ENCODE measurements at places on chromosomes 6 and 20. TPM values are rescaled to one million over a fixed set of nuclear protein-coding genes. Genes with fewer than 3 reads are reported as not detected.

Gene TP53TG5
- total RNA-seq = not detected

Gene KHDC1L
- 0.35 TPM for total RNA-seq

- no peak overlapping the region for H3K4me3 ChIP-seq
- no peaks in the 10 kb centered on the region for H3K27me3 ChIP-seq
- DNase-seq = peak; percentile 61
- peaks cover 12% of the 10 kb centered on the region for H3K36me3 ChIP-seq
These were observed 6.0 kb downstream of the CST7 start for GRCh38 chr20:24955045-24955444.

Gene PRDM13
- total RNA-seq = not detected

DNA sequence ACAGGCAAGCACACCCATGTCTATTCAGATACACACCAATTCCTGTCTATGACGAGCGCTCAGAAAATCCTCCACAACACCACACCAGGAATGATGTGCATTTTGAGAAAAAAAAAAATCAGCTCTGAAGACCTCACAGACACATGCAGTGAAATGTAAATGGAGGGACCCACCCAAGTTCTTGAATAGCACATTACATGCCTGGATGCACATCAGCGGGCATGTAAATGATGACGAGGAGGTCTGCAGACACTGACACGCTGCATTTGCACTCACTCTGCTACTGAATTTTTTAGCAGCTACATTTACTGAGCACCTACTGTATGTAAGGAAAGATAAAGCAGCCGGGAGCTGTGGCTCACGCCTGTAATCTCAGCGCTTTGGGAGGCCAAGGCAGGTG, 14.7 kb downstream of the NRSN2 start:
- H3K27ac ChIP-seq = peak overlapping the region; percentile 9
- DNase-seq = no peak
- peaks cover 32% of the 10 kb centered on the region for H3K4me1 ChIP-seq

Gene HTR1E
- not detected for total RNA-seq

DNA sequence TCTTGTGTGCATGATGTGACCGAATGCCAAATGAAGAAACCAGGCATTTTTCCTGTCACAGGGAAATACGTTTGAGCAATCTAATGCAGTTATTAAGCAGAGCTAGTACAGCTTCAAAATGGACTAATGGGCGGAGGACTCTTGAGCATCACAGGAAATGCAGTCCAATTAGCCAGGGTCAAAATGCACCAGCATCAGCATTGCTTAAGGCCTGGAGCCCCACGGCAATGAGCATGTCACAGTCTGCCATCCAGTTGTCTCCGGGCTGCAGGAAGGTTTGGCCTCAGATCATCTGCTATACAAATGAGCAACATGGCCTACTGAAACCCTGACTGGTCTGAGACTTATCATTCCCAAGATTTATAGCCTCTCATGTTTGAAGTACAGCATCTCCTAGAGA, 652.1 kb upstream of the SLC35B3 start:
- H3K27me3 ChIP-seq = peaks cover 17% of the 10 kb centered on the region
- DNase-seq = no peak
- H3K27ac ChIP-seq = no peak overlapping the region
- peaks cover 41% of the 10 kb centered on the region for H3K4me1 ChIP-seq
- no peak overlapping the region for H3K4me3 ChIP-seq

- H3K27ac ChIP-seq = no peak overlapping the region
- no peak overlapping the region for H3K4me3 ChIP-seq
- no peaks in the 10 kb centered on the region for H3K36me3 ChIP-seq
- H3K27me3 ChIP-seq = no peaks in the 10 kb centered on the region
These were observed 186.7 kb upstream of the VGLL2 start for GRCh38 chr6:117078624-117079023.

- no peak overlapping the region for H3K4me3 ChIP-seq
- H3K27me3 ChIP-seq = no peaks in the 10 kb centered on the region
- no peak for DNase-seq
- H3K27ac ChIP-seq = no peak overlapping the region
- H3K36me3 ChIP-seq = no peaks in the 10 kb centered on the region
- H3K4me1 ChIP-seq = peaks cover 1% of the 10 kb centered on the region
These were observed 189.7 kb upstream of the NOX3 start for GRCh38 chr6:155645325-155645724.

Gene RAET1L
- total RNA-seq = not detected

DNA sequence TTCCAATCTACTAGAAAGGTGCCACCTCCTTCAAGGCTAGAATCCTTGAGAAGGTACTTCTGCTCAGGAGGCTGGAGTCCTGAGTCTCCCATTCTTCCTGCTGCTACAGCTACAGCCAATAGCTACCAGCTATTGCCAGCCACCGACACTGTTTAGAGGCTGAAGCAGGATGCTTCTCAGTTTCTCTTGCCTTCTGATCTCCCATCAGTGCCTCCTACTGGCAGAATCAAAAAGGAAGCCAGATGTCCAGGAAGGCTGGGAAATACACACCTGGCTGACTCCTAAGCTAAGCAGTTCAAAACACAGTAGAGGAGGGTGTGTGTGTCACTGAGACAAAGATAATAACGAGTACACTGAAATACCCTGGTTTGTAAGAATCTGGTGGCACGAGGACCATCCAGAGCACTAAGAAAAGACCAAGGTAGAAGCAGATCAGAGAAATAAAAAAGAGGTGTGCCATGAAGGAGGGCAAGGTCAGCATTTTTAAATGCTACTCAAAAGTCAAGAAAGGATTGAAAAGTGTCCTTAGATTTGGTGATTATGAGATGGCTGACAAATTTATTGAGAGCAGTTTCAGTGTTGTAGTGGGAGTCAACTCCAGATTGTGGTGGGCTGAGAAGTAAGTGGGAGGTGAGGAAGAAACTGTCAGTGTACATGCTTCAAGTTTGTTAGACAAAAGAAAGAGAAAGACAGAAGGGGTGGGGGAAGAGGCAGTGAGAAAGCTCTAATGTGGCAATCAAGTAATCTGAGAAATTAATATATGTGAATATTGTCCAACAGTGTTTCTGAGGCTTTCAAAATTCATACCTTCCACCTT, 2.3 kb upstream of the HLA-DMA start:
- peaks cover under 1% of the 10 kb centered on the region for H3K36me3 ChIP-seq
- H3K27me3 ChIP-seq = no peaks in the 10 kb centered on the region
- DNase-seq = peak; percentile 52
- H3K4me3 ChIP-seq = no peak overlapping the region

Gene CNKSR3
- not detected for total RNA-seq

DNA sequence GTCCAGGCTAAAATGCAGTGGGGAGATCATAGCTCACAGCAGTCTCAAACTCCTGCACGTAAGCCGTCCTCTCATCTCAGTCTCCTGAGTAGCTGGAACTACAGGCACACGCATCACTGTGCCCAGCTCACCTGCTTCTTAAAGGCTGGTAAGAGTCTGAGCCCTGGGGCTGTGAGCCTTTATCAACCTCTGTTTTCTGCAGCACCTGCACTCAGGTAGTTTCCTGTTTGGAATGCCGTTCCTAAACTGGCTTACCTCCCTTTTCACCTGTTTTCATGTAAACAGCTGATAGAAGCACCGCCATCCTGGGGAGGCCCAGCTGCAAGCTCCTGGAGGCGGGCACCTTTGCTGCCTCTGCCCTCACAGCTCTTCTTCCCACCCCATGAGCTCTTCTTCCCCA, 45.4 kb downstream of the SLC24A3 start:
- DNase-seq = no peak
- no peak overlapping the region for H3K4me3 ChIP-seq
- no peak overlapping the region for H3K27ac ChIP-seq
- no peaks in the 10 kb centered on the region for H3K27me3 ChIP-seq

DNA sequence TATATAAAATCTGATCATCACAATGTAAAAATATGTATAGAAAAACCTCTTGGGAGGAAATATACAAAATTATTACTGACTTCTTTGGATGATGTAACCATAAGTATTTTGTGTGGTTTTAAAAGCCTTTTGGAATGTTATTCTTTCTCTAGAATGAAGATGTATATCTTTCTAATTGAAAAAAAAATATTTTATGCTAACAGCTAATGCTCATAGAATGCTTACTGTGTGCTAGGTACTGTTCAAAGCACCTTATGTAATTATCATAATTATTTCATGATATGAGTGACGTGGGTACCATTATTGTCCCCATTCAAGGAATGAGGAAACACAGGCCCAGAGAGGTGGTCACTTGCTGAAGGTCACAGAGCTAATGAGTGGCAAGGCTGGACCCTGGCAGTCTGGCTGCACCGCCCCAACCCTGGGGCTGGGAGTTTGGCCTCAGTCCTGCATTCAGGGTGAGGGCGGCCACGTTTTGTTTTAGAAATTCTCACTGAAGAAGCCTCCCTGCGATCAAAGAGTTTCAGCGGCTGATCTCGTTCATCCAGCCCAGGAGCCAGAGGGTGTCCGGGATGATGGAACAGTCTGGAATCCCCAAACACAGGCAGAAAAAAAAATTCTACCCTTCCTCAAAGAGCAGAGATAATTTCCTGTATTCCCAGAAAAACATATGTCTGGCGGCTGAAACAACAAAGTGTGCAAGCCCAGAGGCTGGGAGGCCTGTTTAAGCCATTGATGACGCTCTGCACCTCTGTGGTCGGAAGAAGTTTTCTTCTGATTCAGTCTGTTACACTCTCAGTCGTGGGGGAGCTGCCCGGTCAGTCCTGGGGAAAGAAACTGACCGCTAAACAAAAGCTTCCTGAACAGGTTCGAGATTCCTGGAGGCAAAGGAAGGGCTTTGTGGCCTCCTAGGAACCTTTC, 37.3 kb downstream of the TFEB start:
- DNase-seq = no peak
- no peak overlapping the region for H3K4me3 ChIP-seq
- no peak overlapping the region for H3K27ac ChIP-seq
- no peaks in the 10 kb centered on the region for H3K36me3 ChIP-seq
- no peaks in the 10 kb centered on the region for H3K27me3 ChIP-seq

Gene PTCHD4
- not detected for total RNA-seq

Gene IFNGR1
- 21.1 TPM for total RNA-seq

DNA sequence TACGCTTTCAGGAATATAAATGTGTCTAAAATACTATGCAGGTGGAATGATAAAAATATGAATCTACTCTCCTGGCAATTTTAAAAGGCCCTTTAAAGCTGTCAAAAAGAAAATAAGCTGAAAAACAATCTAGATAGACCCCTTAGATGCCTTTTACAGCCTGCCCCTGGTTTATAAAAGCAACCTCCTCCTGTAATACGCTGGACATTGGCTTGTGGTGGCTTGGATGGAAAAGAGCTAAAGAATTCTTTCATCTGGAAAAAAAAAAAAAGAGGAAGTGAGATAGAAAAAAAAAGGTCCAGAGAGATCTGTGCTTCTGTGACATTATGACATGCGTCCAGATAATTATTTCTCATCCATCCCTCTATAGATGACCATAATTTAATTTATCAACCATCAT, 115.9 kb upstream of the NRSN1 start:
- no peaks in the 10 kb centered on the region for H3K36me3 ChIP-seq
- no peaks in the 10 kb centered on the region for H3K4me1 ChIP-seq
- H3K4me3 ChIP-seq = no peak overlapping the region
- H3K27me3 ChIP-seq = no peaks in the 10 kb centered on the region

GRCh38 chr6:71277926-71278600, 10.5 kb upstream of the OGFRL1 start:
- H3K4me3 ChIP-seq = no peak overlapping the region
- H3K27ac ChIP-seq = no peak overlapping the region

- no peak overlapping the region for H3K4me3 ChIP-seq
- H3K27me3 ChIP-seq = no peaks in the 10 kb centered on the region
- peaks cover 6% of the 10 kb centered on the region for H3K36me3 ChIP-seq
- no peak for DNase-seq
These were observed 44.4 kb downstream of the DSTN start for GRCh38 chr20:17614176-17614811.
